ENCODE measurements at places on chromosomes 1 and 21. TPM values are rescaled to one million over a fixed set of nuclear protein-coding genes. Genes with fewer than 3 reads are reported as not detected.
A peak's percentile ranks its signal among the peaks of the same experiment; 100 is the strongest.

ASCL5 gene
- total RNA-seq, result not detected

HAO2 gene
- total RNA-seq, result not detected

SEMA4A gene
- total RNA-seq, result 12.3 TPM

PTPN7 gene
- total RNA-seq, result 0.09 TPM

SMCP gene
- total RNA-seq, result not detected

MFSD2A gene
- total RNA-seq, result 18.9 TPM

KRTAP13-2 gene
- total RNA-seq, result not detected

GRCh38 chr1:61925591-61926298, 183.5 kb downstream of the PATJ start:
- DNase-seq, result no peak

DNA sequence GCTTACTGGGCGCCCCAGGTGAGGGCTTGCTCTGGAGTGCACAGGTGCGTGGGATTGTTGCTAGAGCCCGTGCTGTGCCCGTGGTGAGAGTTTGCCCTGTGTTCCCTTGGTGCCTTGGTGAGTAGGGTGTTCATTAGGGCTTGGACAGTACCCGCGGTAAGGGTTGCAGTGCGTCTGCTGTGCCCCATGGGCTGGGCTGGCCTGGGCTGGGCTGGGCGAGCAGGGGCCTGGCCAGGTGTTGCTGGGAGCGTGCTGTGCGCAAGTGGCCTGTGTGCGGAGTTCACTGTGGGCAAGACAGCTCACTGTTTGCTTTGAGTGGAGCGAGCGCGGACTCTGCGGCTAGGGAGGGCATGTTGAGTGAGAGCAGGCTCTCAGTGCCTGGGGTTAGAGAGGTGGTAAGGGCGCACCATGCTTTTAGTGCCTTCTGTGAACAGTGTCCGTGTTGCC, 725 bp downstream of the CR1L start:
- no peak for DNase-seq

DNA sequence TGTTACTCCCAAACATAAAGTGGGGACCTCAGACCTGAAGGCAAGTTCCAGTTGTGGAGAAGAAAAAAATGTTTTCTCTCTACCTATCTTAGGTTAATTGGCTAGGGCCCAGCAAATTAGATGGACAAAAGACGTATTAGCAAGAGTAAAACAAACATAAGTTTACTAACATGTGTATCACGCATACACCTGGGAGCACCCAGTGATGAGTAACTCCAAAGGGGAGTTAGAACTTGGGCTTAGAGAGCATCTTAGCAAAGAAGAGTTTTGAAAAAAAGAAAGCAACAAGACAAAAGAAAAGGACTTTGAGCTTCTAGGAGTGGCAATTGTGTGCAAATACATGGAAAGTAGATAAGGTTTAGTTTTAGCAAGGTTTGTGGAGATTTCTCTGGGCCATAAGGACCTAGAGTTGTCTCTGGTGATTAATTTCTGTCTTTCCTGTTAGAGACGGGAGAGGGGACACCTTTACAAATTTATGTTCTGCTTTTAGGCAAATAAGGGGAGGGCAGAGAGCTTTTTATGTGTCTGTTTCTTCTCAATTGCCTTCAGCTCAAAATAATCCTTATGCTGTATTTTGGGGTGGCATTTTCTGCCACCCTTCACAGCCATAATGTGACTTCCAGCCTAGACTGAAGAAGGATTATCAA, 76.7 kb upstream of the PTGFRN start:
- no peak for DNase-seq

- no peak for DNase-seq
Observed at GRCh38 chr1:197799271-197799670, 24.0 kb upstream of the DENND1B start.

DNA sequence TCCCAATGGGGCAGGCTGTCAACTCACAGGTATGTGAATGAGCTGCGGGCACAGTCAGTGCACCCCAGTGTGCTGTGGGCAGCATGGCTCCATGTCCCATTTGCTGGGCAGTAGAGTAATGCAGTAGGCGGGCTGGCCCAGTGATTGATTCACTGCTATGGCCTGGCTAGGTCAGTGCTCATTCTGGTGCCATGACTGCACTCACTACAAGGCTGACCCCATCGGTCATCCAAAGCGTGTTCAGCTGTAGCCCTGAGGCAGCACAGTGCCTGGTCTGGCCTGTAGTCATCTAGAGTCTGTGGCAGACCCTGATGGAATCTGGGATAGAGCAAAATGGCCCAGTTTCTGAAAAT, 7.4 kb downstream of the HYI start:
- DNase-seq, result no peak

GRCh38 chr1:91501523-91501851, 836 bp downstream of the CDC7 start:
- DNase-seq, result peak; percentile 60

DNA sequence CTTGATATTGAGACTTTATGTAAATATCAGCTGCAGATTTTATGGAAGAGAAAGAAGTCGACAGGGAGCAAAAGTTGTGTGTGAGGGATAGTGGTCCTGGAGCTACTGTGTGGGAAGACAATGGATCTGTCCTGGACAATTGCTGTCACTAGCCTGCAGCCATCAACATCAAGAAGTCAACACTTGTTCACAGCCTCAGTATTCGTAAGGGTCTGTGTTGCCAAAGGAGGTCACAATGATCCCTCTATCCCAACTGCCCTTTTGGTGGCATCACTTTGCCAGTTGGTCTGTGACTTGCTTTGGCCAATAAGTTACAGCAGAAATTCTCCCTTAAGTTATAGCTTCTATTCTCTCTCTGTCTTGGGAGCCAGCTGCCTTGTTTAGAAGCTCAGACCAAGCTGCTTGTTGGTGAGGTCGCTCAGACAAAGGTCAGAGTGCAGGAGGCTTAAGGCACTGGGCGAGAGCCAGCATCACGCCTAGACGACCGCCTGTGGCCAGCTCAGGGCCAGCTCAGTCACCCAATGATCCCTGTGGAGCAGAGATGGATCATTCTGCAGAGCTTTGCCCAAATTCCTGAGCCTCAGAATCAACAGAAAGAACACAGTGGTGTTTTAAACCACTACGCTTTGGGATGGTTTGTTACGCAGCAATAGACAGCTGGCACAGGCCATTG, 134.9 kb downstream of the RHOU start:
- no peak for DNase-seq

DNA sequence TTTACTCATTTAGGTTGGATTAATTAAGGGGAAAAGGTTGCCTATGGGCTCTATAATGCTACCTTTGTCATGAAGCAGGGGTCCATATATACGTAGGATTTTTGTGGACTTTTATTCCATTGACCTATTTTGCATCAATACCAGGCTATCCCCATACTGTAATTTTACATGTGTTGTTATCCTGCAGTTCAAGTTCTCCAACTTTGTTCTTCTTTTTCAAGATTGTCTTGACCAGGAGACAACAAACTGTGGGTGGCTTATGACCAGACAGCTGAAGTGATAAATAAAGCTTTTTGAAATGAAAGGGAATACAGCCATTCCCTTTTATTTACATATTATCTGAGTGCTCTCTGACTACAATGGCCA, 345.7 kb downstream of the BARHL2 start:
- DNase-seq, result no peak

DNA sequence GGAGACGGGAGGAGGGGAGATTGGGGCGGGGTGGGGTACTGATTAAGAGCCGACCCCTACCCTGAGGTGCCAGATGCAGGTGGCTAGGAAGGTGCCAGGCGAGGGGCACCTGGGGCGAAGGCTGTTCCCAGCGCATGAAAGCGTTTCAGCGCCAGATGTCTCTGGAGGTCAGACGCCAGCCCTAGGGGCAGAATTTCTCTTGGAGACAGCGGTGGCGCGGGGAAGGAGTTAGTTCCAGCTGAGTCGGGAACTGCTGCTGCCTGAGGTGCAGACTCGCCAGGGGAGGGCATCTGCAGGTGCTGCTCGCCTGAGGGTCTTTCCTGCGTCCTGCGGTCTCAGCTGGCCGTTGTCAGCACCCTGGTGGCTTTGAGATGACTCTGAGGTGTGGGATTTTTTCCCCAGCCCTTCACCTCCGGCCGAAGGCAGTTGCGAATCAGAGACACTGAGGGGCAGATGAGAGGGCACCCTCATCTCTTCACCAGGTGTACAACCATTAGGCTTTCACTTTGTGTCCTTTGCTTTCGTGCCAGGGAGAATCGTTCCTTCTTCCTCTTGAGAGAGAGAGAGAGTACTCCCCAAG, 539 bp downstream of the CGN start:
- no peak for DNase-seq

DNA sequence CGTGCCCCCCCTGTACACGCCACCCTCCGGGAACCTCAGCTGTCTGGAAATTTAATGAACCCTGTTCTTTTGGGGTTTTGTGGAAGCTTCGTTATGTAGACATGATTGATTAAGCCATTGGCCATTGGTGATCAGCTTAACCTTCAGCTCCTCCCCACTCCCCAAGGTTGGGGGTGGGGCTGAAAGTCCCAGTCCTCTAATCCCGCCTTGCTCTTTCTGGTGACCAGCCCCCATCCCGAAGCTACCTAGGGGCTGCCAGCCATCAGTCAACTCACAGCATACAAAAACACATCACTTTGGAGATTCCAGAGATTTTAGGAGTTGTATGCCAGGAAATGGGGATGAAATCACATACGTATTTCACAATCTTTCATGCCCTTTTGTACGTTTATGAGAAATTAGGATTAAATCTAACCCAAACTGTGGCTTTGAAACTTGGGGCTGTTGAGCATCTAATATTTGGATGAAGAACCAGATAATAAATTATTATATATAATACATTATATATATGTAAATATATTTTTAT, 52.3 kb downstream of the BACE2 start:
- no peak for DNase-seq

DNA sequence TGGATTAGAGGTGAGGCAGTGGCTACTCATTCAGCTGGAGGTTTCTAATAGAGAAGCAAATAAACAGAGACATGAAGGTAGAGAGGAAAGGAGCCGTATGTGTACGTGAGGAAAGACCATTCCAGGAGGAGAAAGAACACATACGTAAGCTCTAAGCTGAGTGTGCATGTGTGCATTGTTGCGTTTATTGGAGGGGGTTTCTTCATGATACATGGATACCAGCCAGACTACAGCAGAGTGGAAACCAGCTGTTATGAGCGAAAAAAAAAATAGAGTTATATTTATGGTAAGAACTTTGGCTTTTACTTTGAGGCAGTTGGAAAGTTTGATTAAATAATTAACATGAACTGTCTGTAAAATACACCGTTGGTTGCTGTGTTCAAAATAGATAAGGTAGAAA, 173.4 kb upstream of the RGS18 start:
- DNase-seq, result no peak

DNA sequence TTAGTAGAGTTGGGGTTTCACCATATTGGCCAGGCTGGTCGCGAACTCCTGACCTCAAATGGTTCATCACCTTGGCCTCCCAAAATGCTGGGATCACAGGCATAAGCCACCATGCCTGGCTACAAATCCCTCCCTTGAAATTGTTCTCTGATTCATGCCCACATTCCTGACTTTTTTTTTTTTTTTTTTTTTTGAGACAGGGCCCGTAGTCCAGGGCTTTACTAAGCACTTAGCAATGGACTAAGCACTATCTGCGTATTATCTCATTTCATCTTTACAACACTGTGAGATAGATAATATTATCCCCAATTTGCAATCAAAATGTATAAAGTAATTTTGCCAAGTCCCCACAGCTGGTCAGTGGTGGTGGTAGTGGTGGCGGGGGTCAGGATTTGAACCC, 58.9 kb downstream of the VWA5B1 start:
- DNase-seq, result no peak

DNA sequence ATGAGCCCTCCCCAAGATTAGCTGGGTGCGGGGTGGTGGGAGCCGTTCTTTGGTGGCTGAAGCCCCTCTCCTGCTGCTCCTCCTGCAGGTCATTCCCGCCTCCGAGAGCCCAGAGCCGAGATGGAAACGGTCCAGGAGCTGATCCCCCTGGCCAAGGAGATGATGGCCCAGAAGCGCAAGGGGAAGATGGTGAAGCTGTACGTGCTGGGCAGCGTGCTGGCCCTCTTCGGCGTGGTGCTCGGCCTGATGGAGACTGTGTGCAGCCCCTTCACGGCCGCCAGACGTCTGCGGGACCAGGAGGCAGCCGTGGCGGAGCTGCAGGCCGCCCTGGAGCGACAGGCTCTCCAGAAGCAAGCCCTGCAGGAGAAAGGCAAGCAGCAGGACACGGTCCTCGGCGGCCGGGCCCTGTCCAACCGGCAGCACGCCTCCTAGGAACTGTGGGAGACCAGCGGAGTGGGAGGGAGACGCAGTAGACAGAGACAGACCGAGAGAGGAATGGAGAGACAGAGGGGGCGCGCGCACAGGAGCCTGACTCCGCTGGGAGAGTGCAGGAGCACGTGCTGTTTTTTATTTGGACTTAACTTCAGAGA, 448 bp downstream of the G0S2 start:
- peak; percentile 45 for DNase-seq

DNA sequence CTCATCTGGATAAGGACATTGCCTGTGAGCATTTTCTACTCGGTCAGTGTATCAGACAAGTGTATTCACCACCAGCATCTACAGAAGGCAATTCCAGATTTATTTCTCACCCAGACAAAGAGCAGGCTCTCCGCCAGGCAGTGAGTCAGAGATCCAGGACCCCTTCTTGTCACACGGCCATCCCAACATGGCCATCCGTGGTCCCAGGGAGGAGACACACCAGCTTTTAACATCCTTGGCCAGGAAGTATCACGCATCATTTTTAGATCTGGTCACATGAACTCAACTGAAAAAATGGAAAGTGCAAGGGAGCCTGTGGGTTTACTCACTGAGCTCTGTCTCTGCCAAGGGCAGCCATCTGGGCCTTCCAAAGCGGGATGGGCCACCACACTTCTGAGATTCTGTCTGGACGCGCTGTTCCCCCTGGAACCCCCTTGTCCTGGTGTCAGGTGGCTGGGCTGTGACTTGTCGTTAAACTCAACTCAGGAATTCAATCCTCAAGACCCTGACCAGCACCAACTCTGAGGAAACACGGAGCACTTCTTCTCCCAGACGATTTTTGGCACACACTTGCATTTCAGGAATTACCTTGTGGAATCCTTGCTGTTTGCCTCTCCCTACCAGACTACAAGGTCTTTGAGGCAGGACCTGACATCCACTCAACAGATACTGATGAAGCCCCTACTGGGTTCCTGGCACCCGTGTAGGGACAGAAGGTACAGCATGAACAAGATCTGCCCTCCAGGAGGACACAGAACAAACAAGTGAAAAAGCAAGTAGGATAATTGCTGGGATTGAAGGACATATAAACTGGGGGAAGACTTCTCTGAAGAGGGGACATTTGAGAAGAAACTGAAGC, 21.6 kb upstream of the CCSAP start:
- peak; percentile 82 for DNase-seq

DNA sequence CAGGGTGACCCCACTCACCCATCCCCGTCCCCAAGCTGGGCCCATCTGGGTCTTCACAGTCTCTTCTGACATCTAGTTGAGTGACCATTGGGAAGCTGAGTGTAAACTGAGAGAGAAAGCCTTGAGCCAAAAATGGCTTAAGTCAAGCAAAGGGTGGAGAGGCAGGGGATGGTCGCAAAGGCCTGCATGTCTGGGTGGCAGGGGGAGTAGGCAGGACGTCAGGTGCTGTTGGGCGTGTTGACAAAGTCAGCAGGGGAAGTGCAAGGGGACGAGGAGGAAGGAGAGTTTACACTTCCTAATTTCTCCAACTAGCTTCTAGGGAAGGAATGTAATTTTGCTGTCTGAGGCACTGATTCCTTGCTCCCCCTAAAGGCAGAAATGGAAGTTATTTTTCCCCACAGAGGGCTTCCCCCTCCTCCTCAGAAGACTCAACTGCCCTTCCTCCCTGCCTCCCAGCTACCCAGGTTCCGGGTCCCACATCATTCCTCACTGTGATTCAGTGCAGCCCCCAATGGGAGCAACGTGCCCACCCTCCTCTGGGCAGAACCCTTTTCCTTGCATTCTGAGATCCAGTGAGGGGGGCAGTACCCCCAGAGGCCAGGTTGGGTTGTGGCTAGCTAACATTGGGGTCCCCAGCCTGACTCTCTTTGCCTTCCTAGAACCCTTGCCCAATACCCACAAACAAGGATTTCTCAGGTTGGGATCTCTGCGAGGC, 1.2 kb upstream of the ADORA1 start:
- DNase-seq, result peak; percentile 58

Measured in cerebellum (tissue), 4 donors.